Stimulated activated CD8-positive, alpha-beta memory T cell treated with anti-CD3 and anti-CD28 coated beads, Interleukin-2, amount 100 ng/mL, for 48 hours (primary cell): ENCODE measurements at places on chromosomes 7 and 10.

DNA sequence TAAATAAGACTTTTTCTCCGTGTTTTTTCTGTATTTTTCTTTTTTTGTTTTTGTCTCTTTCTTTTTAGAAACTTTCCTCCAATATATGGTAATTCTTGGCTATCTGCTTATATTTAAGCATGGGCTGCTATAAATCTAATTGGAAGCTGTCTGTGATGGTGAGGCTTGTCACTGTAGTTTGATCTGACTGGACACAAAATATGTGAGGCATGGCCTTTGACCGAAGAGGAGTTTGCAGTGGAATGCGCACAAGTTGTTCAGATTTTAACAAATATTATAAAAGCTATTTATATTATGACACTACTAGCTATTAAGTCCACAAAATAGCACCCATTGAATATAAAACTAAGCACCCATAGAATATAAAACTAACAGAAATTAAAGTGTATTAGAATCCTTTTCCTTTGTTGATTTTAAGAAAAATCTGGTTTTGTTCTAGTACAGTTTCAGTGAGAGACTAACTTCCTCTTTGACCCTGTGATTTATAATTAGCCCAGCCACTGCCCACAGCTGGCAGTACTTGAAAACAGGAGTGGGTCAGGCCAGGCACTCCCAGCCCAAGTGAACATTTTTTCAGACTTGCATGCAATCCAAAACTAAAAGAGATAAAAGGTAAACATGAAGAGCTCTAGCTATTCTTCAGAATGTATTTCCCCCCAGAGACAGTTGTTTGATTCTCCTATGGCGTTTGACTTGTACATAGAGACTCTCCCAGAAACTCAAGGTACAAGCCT lies 69.9 kb upstream of the FGL2 start:
- DNase-seq: no peak

DNA sequence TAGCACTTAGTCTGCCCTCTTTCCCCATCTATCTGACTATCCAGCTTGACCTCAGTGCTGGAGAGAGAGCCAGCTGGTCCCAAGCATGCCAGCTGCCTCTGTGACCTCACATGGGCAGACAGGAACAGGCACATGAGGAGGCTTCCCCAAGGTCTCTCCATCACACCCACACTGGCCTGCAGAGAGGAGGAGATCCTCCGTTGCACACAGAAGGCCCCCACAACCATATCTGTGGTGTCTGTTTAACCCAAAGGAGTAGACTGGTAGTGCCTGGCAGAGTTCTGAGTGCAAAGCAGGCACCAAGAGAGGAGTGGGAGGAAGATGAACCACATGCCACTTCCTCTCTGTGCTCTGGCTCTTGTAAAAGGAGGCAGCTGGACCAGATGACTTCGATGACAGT lies 4.8 kb upstream of the ANK3 start:
- DNase-seq: no peak

GRCh38 chr10:43955002-43955596 lies 306.4 kb upstream of the ZNF32 start:
- no peak for DNase-seq

- DNase-seq: peak; percentile 4
Measured at GRCh38 chr7:98470485-98471240, 69.8 kb upstream of the BAIAP2L1 start.

- no peak for DNase-seq
Measured at GRCh38 chr10:110706690-110707098, 62.6 kb downstream of the RBM20 start.

DNA sequence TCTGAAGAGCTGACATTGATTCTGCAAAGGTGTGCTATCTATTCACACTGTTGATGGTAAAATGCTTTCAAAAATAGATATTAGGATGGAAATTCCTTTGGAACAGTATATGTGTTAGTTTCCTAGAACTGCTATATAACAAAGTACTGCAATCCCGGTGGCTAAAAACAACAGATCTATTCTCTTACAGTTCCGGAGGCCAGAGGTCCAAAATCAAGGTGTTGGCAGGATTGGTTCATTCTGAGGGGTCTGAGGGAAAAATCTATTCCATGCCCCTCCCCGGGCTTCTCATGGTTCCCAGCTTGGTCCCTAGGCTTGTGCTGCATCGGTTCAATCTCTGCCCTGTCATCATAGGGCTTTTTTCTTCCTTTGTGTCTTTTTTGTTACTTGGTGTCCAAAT lies 79.9 kb downstream of the ADD3 start:
- no peak for DNase-seq

GRCh38 chr7:28107960-28108359 lies 72.6 kb downstream of the JAZF1 start:
- DNase-seq: no peak

- DNase-seq: no peak
Measured at GRCh38 chr10:92074126-92074887, 150.7 kb downstream of the BTAF1 start.

DNA sequence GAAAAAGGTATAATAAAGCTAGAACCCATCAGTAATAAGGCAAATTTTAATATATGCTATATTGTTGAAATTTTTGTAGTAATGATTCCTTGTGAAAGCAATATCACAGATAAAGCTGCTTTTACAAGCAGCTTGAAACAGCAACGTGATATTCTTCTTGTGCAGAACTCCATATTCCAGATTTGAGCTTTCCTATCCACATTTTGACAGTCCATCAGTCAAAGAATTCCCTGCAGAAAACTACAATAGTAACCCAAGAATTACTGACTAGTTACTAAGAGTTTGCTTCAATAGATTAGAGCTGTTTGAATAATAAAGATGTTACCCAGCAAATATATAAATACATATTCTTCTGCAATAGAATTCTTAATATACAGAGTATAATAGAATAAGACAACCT lies 291.2 kb downstream of the KCND2 start:
- DNase-seq: no peak

- DNase-seq: no peak
Measured at GRCh38 chr10:95798096-95798855, 42.3 kb downstream of the ENTPD1 start.

GRCh38 chr10:91552274-91553095 lies 80.4 kb downstream of the PPP1R3C start:
- DNase-seq: no peak

- no peak for DNase-seq
Measured at GRCh38 chr7:34086064-34086463, 180.7 kb downstream of the BMPER start.

- no peak for DNase-seq
Measured at GRCh38 chr10:63005246-63005645, 127.9 kb upstream of the NRBF2 start.

GRCh38 chr7:16668978-16669377 lies 23.0 kb downstream of the BZW2 start:
- no peak for DNase-seq

DNA sequence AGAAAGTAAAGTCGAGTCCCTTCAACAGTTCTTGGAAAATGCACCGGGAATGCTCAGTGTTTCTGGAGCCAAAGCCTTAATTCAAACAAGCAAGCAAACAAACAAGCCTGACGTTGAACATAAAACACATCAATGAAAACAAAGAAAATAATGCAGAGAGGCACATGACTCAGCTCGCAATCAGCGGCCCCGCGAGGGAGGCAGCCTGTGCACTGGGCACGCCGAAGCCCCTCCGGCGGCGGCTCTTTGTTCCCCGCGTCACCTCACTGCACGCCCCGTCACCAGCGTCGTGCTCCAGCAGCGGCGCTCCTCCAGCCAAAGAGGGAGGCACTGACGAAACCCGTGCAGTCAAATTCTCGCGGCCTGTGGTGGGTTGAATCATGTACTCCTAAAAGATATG lies 151.5 kb downstream of the DNAJB6 start:
- no peak for DNase-seq

- no peak for DNase-seq
Measured at GRCh38 chr10:35130663-35131062, 4.0 kb downstream of the CREM start.

DNA sequence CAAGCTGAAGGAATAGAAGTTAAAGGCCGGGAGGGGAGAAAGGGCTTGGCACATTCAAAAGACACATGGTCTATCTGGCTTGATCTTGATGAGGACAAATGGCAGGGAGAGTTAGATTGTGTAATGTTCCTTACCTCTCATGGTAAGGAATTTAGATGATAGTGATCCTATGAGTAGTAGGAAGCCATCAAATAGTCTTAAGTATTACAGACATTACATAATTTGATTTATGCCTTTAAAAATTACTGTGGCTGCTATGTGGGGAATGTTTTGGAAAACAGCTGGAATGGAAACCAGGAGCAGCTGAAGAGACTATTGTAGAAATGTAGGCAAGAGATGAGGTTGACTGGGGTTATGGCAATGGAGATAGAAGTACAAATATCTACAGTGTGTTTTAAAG lies 351.3 kb upstream of the BMPER start:
- no peak for DNase-seq

GRCh38 chr7:36393826-36394225 lies 4.2 kb downstream of the ANLN start:
- no peak for DNase-seq

GRCh38 chr10:13830385-13830784 lies 243.6 kb downstream of the PRPF18 start:
- no peak for DNase-seq

DNA sequence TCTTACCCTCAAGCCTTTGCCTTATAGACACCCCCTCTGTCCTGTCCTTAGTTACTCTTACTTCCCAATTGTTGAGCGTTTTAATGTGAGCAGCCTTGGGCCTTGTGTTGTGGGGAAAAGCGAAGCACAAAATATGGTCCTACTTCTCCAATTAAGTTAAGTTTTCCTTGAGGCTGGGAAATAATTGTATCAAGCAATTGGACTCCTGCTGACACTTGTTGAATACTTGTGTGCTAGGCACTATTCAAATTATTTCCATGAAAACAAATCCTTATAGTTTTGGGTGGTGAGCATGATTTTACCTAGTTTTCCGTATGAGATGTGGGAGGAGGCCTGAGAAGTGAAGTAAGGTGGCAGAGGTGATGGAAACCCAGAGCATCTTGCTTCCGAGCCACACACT lies 5.4 kb upstream of the ZNF783 start:
- no peak for DNase-seq

GRCh38 chr7:134988161-134988560 lies 1.9 kb downstream of the AGBL3 start:
- no peak for DNase-seq

- DNase-seq: no peak
Measured at GRCh38 chr10:17758200-17758599, 6.2 kb downstream of the TMEM236 start.

DNA sequence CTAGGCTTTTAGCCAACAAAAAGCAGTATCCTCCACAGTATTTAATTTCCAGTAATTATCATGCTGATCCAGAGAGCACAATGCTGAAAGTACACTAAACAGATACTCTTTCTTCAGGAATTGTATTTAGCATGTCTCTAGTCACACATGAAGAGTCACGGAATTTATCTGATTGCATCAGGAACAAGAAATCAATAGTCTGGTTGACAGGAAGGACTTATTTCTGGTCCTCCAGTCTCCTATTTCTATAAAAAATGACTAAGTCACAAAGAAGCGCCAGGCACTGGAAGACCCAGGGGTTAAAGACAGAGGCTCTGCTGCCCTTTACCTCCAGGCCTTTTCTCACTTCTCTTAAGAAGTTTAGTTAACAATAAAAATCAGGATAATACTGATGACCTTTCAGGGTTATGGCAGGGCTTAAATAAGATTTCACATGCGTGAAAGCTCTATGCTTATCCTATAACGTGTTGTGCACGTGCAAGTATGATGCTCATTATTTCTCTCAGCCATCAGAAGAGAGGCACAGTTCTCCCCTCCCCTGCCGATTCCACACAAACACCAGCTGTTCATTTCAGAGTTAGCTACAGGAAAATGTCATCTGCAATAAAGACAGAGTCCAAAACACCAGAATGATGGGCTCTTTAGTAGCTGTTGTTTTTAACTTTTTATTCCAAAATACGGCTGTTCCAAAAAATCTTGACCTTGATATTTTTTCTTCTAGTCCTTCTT lies 36.9 kb downstream of the SLC26A4 start:
- no peak for DNase-seq

DNA sequence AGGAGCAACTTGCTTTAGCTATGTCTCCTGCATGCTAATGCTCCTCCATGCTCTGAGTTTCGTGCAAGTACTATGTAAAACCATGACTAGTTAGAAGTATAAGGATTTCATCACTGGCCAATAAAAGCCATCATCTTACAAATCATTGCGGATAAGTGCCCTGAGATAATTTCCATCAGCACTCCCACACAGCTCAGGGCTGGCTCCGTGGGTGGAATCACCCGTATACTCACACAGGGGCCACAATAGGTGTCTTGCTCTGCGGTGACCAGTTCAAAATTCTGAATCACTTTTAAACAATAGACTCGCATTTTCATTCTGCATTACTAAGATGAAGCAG lies 227.4 kb downstream of the PARD3 start:
- no peak for DNase-seq

GRCh38 chr10:130782467-130782866 lies 529.1 kb downstream of the TCERG1L start:
- DNase-seq: no peak

DNA sequence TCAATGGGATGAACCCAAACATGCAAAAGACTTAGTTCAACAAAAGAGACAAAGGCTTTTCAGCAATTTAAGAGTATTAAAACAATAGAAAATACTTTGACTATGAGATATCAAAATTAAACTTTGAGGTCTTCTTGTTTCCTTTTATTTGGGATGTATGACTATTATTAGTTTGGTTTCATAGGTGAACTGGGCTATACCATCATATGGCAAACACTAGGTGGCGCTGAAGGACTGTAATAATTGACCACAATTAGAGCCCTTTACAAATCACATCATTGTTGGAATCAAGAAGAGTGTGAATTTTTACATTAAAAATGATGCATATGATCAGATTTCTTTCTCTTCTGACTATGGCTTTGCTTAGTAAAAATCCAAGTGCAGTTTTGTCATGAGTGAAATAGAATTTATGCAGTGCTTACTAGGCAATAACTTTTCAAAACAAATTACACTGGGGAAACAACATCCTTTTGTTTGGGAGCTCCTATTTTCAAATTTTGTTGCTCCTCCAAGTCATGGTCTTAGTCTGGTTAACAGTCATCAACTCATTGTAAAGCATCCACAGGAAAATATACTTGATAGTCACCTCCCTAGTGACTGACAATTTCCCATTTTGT lies 14.7 kb upstream of the NXPH1 start:
- no peak for DNase-seq

DNA sequence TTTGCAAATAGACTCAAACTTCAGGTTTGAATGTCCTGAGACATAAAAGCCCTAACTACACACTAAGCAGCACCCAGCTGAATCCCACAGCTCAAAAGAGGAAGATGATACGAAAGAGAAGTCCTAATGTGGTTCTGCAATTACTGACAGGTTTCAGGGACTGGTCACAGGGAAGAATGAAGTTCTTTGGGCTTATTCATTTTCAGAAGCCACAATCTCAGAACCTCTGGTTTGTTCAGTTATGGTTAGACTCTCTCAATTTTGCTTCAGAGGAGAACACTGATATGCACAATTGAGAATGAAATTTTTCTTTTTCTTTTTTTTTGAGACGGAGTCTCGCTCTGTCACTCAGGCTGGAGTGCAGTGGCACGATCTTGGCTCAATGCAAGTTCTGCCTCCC lies 94.6 kb upstream of the FAM180A start:
- no peak for DNase-seq

GRCh38 chr10:129495698-129496097 lies 28.7 kb downstream of the MGMT start:
- DNase-seq: no peak
